ENCODE measurements at places on chromosomes 6 and 20.

GRCh38 chr6:1390133-1390945 lies 963 bp downstream of the FOXF2 start:
- DNase-seq: no peak

- no peak for DNase-seq
These were observed 53.9 kb downstream of the FAM120B start for GRCh38 chr6:170360476-170360875.

DNA sequence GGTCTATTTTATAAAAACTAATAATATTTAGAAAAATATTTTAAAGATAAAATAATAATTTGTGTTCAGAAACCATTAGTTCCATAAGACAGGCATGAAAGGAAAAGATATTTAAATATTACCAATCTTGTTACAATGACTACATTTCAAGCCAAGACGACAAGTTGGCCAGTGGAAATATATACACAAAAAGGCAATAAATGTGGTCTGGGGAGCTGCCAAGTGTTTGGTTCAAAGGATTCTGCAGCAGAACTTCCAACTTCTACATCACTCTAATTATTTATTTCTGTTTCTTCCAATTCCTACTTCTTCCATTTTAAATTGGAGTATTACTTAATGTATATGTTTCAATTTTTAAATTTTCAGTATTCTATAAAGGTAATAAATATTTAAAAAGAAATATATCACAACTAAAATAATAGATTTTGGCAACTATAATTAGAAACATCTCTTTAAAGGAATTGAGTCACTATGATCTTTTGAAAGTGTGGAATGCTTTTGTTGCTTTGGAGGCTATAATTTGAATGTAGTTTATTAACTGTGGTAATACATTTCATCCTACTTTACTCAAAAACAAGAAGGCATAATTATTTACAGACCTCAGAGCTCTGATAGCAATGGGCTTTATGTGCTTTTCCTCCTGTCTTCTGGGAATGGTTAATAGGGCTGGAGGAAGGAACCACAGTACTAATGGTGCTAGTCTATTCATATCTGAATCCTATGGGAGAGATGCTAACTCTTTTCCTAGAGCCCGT lies 129.7 kb upstream of the FAM184A start:
- peak; percentile 61 for DNase-seq

GRCh38 chr6:51336185-51336584 lies 517.5 kb downstream of the TFAP2B start:
- DNase-seq: no peak

GRCh38 chr6:37531026-37531425 lies 31.3 kb upstream of the CCDC167 start:
- no peak for DNase-seq

DNA sequence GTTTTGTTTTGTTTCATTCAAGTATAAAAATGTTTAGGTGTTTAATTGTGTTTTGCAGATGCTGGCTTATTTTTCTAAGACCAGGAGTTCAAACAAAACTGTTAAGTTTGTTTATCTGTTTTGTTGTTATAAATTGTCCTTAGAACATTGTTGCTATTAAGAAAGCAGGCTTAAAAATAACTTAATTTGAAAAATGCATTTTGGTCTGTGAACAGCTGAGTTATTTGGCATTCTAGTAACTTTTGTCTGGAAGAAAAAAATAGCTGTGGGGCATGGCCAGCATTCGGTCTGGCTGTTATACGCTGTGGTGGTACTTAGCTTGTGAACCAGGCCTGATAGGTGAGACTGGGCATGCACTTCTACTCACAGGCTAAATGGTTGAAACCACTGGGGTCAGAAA lies 37.8 kb downstream of the SLX4IP start:
- DNase-seq: peak; percentile 16

GRCh38 chr20:54711071-54711470 lies 235.7 kb downstream of the DOK5 start:
- no peak for DNase-seq

DNA sequence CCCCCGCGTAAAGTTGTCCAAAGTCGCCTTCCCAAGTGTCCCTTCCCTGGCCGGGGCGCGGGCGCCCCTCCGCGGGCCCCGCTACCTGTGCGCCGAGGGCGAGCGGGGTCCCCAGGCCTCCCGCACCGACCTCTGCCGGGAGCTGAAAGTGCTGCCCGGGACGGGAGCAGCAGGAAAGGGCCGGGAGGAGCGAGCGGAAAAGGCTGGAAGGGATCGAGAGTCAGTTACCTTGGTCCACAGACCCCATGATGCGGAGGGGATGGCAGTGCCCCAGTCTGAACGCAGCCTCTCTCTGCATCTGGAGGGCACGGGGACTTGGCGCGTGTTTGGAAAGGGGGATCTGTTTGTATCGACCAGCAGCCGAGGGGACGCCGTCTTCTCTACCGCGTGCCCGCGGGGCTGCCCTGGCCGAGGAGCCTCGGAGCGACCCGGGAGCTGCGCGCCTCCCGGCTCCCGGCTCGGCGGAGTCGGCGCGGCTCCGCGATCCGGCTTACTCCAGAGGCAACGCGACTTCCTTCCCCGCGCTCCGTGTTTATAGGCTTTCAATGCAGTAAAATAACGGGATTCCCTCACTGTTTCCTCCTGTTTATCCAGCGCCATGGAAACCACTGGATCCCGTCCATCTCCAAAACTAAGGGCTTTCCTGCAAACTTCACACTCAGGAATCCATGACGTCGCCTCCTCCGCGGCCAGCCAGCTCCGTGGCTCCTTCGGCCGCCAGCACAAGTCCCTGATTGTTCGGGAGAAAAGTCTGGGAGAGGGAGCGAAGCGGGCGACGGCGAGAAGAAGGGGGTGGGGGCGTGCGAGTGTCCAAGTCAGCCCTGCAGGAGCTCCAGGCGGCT lies 20.0 kb upstream of the NFATC2 start:
- peak; percentile 97 for DNase-seq

DNA sequence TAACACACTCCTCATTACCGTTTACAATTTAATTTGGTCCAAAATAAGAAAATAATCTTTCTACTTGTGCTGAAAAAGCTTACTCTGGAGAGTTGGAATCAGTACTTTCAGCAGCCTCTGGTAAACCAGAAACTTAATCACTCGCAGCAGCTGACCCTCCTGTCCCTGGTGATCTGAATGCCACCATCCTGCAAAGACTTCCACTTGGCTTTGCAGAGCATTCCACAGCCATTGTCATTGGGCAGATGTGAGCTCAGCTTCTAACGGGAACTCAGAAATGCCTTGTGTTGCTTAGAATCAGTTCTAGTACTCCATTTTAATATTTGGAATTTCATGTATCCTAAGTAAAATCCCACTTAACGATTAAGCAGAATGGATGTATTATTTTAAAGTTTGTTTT lies 59.7 kb downstream of the PHACTR1 start:
- DNase-seq: no peak

DNA sequence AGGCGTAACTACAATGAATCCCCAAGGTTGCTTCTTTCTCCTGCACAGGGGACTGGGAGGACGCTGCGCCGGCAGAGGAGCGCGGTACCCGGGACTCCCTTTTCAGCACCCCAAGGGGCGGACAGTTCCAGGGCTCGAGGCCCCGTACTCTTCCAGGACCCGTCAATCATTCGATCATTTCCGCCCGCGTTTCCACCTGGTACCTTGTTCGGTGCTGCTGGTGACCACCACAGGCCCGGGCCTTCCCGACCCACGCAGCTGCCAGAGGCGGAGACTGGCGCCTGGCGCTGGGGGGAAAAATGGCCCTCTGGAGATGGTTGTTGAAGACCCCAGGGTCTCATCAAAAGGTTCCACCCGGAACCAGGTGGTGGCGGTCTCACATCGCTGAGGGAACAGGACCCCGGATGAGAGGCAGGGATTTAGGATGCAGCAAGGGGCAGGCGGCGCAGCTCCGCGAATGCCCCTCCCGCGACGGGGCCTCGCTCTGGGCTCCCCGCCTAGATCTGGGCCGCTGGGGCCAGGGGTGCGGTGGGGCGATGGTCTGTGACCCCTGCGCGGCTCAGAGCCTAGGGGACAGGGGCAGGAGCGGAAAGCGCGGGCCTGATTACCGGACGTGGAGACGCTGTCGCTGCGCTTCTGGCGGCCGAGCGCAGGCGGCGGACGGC lies 744 bp downstream of the VSX1 start:
- peak; percentile 37 for DNase-seq

DNA sequence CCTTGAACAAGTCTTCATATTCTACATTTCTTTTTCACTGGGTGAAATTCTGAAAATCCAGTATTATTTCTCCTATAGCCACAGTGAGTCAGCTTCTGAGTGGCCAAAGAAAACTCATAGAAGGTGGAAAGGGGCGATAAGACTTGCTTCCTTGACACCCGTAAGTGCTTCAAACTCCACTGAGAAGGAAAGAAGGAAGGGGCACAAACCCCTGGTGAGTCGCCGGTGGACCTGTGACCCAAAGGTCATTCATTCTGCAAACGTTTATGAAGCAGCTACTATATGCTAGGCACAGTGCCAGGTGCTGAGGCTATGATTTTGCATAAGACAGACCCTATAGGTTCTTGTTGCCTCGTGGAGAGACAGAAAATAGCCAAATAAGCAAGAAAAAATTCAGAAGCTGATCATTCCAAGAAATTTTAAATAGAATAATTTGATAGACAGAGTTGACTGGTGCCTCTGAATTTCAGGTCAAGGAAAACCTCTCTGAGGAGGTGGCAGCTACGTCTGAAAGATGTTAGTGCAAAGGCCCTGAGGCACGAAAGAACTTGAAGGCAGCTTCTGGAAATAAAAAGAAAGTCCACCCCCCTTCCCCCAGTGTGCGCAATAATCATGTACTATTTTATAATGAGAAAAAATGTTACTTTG lies 118.2 kb downstream of the CD24 start:
- no peak for DNase-seq

DNA sequence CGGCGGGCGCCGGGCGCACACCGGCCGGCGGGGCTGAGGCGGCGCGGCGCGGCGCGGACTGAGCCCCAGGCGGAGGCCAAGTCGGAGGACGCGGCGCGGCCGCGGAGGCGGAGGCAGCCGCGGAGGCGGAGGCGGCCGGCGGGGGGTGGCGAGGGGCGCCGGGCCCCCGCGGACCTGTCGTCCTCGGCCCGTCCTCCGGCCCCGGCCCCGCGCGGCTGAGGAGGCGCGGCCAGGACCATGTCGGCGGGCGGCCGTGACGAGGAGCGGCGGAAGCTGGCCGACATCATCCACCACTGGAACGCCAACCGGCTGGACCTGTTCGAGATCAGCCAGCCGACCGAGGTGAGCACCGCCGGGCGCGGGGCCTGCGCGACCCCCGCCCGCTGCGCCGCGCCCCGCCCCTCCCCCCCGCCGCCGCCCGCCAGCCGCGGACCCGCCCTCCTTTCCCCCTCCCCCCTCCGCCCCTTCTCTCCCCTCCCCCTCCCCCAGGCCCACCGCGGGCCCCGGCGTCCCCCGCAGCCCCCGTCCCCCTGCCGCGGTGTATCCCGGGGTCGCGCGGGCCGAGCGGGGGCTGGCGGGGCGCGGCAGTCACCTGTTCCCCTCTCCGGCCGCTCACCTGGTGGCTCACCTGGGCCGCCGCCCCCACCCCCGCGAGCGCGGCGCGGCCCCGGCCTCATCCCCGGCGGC lies at the start of gene AFDN:
Gene AFDN, plus strand, starts transcription at position 16 of the 687 bp plus-strand sequence. Its CDS starts 222 bp downstream, at position 238.
- DNase-seq: no peak

GRCh38 chr20:60636417-60636816 lies 615.6 kb upstream of the CDH4 start:
- DNase-seq: no peak

DNA sequence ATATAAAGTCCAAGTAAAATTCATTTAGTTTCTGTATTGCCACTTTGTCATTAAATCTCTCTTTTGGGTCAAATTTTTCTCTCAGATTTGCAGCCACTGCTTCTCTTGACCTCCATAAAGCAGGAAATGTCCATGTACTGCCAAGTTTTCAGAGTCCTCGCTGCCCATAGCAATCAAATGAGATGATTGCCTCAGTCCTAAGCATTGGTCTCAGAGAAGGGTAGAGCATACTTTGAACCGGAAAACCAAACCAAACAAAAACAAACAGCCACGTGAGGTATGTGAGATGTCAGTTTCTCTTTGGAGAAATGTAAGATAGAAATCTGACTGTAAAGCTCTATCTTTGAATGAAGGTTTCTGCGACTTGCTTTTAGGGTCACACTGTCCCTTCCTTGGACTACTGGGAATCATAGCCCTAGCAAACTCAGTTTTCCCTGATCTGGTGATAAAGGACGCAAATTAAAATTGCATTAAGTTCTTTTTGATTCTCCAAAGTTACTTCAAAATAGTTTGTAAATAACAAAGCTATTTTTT lies 505.4 kb upstream of the CITED2 start:
- DNase-seq: no peak

- no peak for DNase-seq
These were observed 5.2 kb downstream of the BICRAL start for GRCh38 chr6:42787063-42787472.

DNA sequence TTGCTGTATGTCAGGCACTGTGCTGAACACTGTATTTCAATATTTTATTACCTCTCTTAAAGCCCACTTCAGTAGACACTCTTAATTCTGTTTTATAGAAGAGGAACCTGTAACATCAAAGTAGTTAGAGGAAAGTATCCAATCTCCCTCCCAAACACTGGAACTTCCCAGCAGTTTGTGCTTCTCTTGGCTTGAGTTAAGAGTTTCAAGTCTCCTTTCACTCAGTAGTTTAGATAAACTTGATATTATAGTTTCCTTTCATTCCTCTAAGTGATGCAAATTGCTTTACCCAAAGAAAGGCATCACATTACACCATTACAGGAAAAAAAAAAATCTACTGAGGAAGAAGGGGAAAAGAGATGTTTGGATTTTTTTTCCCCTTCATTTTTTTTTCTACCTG lies 164.3 kb downstream of the TSHZ2 start:
- DNase-seq: no peak

GRCh38 chr6:34697904-34698559 lies 1.5 kb upstream of the ILRUN start:
- no peak for DNase-seq

DNA sequence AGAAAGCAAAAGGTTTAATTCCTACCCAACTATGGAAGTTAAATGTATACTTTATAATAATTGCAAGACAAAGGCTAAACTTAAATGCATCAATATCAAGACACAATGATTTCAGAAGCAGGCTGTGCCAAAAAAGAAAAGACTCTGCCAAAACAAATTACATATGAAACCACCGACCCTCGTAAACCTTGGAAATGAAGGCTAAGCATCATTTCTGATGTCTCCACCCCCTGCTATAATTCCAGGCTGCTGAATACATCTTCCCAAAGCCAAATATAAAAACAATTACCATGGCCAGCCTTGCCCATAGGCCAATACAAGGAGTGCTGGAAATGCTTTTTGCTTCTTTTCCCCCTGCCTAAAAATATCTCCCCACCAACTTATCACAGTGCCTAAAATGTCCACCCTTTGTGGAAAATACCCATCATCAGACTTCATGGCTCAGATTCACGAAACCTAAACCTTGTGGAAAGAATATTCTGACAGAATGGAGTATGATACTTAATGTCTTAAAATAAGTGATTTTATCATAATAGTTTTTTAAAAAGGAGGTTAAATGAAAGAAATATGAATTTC lies 37.4 kb downstream of the RCAN2 start:
- DNase-seq: no peak

- no peak for DNase-seq
These were observed 258.0 kb upstream of the SOX4 start for GRCh38 chr6:21335591-21335990.

GRCh38 chr6:56154076-56154475 lies 93.3 kb downstream of the COL21A1 start:
- DNase-seq: no peak

GRCh38 chr6:149111556-149112115 lies 205.9 kb upstream of the TAB2 start:
- DNase-seq: no peak

Measured in right lung (tissue), 10 donors.